IPS DF 19.7 (cell line): ENCODE measurements at places on chromosomes 16 and 17.

DNA sequence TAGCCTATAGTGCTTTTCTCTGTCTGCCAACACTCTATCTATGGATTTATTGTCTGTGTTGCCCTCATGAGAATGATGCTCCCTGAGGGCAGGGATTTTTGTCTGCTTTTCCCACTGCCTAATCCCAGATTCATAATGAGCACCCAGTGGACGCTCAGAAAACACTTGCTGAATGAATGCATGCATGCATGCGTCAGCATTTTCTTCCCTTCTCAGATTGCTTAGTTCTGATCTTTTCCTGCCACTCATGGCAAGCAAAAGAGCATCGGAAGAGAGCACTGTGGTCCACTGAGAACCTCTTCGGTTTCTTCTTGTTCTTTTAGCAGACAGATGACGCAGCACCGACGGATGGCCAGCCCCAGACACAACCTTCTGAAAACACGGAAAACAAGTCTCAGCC, 246.8 kb downstream of the RBFOX1 start:
- DNase-seq, result no peak

GRCh38 chr17:56038131-56038530, 115.1 kb upstream of the ANKFN1 start:
- no peak for DNase-seq

- peak; percentile 56 for DNase-seq
Measured at GRCh38 chr17:47276868-47277267, 23.2 kb downstream of the ITGB3 start.

DNA sequence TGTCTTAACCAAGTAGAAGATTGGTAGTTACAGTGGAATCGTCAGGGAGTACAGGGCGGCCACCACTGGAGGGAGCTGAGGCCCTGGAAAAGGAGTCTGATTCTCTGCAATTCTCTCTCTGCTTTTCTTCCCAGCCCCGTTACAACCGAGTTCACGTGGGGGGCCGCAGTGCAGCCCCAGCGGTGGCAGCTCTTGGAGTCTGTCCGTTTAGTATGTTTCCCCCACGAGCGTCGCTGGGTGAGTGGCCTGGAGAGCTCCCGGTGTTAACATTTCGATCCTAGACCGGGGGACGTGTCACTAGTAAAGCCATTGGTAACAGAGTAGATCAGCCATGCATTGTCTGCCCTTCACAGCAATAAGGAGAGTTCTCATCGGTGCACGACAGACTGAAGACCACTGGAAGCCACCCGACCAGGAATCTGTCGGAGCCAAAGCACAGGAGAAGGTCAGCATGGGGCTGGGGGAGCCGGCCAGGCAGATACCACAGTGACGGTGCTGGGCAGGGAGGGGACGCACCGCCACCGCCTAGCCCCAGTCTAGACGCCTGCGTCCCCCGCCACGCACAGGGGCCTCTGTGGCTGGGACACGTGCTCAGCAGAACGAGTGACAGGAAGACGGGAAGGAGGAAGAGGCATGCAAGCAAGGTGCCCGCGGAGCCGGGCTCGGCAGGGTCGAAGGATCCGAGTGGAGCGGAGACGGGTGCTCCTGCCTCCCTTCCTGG, 15.7 kb downstream of the SLC16A3 start:
- DNase-seq, result no peak

- no peak for DNase-seq
Measured at GRCh38 chr17:8632061-8632460, 1.5 kb upstream of the MYH10 start.

GRCh38 chr16:47990676-47991075, 165.1 kb downstream of the ABCC12 start:
- no peak for DNase-seq

DNA sequence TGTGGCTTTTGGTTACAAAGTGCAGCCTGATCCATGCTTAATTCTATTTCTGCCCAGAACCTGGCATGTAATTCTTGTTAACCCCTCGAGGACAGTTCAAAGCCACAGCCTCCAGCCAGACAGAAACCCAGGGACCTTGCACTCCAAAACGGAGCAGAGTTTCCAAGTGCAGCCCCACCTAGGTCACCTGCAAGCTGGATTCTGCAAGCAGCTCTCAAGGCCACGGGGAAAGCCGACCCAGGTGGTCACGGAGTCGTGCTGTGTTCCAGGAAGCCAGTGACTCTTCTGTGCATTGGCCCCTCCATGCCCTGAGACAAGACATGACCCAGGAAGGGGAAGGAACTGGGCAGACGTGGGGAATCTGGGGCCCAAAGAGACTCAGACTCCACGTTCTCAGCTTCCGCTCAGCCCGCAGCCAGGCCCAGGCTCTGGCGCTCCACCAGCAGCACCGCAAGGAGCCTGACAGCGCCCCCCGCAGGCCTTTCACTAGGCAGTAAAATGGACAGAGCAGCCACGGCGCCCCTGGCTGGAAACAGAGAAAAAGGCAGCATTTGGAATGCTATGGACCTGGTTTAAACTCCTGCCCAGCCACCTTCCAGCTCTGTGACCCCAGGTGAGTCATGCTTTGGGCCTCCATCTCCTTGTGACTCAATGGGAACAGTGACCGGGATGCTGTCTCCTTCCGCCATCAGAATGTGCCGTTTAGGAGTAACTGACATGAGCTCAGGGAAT, 27.3 kb upstream of the GSG1L start:
- peak; percentile 54 for DNase-seq

- DNase-seq, result no peak
Measured at GRCh38 chr17:74432766-74433391, 991 bp downstream of the GPRC5C start.

GRCh38 chr16:13919330-13919682, 648 bp upstream of the ERCC4 start:
- DNase-seq, result no peak

DNA sequence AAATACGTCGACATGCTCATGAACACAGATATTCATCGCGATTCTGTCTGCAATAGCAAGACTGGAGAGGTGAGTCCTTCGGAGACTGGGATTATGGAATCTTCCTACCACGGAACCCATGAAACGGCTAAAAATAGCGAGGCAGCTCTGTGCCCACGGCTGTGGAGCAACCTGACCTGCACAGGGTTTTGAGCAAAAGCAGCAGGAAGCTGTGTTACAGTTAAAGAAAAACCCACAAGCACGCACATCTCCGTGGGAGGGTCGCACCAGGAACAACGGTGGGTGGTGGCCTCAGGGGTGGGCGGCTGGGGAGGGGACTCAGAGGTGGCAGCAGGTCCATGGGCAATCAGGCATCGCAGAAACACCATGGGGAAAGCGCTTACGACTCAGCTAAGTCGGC, 24.8 kb downstream of the SLC38A10 start:
- DNase-seq, result no peak

GRCh38 chr17:68565661-68566441, 35.3 kb downstream of the FAM20A start:
- DNase-seq, result no peak

GRCh38 chr16:17101646-17102045, 369.1 kb downstream of the XYLT1 start:
- peak; percentile 84 for DNase-seq

- DNase-seq, result no peak
Measured at GRCh38 chr16:85380905-85381737, 232.0 kb upstream of the GSE1 start.

GRCh38 chr16:4260360-4260759, 12.5 kb downstream of the TFAP4 start:
- DNase-seq, result no peak

- no peak for DNase-seq
Measured at GRCh38 chr16:795580-796229, 4.8 kb downstream of the GNG13 start.

- DNase-seq, result no peak
Measured at GRCh38 chr16:13793841-13794409, 126.0 kb upstream of the ERCC4 start.

- no peak for DNase-seq
Measured at GRCh38 chr16:10840703-10841102, 22.1 kb upstream of the TVP23A start.

DNA sequence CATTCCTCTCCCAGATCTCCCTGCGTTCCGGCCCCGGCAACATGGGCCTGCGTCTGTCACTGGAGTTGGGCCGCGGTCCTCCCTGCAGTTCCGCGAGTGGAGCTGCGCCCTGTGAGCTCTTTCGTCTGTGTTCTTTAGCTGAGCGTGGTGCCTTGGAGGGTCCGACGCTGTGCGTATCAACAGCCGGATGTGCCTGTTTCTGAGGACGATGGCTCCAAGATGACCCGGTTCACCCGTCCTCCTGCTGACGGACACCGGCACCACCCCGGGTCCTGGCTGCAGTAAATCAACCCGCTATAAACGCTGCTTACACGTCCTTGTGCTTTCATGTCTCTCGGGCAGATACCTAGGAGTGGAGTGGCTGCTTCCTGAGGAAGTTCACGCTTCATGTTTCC, 44.8 kb upstream of the GNG13 start:
- no peak for DNase-seq

- no peak for DNase-seq
Measured at GRCh38 chr16:78638371-78638770, 538.9 kb downstream of the WWOX start.

DNA sequence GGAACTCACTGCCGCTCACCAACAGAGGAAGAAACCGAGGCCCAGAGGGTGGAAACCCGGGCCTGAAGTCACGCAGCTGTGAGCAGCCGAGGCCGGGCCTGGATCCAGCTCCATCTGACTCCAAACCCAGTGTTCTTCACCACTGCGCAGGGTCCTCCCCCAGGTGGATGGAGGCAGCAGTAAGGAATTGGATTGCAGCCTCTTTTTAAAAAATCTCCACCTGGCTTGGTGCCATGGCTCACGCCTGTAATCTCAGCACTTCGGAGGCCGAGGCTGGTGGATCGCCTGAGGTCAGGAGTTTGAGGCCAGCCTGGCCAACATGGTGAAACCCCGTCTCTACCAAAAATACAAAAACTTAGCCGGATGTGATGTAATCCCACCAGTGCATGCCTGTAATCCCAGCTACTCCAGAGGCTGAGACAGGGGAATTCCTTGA, 177.2 kb downstream of the FOXL1 start:
- no peak for DNase-seq

DNA sequence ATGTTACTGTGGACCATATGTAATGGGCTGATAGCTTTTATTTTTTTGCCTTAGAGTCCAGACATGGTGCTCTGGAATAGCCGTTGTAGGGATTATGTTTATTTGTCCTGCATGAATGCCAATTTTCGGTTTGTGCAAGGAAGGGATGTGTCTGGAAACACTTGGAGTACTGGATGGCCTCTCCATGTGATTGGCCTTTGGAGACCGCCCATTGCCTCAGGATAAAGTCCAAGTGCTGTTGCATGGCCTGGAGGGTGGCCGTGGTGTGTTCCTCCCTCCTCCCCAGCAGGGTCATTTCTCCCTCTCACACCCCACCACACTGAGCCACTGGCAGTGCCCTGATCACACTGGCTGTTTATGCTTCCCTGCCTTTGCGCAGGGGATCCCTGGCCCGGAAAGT, 93.9 kb downstream of the MSI2 start:
- no peak for DNase-seq

DNA sequence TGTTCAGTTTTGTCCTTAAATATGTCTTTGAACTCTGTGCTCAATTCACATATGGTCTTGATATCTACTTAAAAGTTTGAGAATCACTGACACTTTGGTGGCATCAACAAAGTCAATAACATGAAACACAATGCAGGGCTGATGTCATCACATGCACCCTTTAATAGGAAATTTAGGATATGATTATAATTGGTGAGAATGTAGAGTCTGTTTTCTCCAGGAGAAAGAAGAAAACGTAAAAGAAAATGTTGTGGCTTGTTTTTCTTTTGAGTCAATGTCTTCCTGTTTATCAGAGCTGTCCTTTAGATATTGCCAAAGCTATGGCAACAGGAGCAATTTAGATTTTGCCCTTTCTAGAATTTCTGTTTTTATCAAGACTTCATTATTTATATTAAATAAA, 396.9 kb downstream of the CDH13 start:
- no peak for DNase-seq

- DNase-seq, result no peak
Measured at GRCh38 chr17:71511266-71511995, 609.4 kb upstream of the SOX9 start.

- DNase-seq, result no peak
Measured at GRCh38 chr17:33847900-33848299, 407.2 kb upstream of the CCL2 start.

DNA sequence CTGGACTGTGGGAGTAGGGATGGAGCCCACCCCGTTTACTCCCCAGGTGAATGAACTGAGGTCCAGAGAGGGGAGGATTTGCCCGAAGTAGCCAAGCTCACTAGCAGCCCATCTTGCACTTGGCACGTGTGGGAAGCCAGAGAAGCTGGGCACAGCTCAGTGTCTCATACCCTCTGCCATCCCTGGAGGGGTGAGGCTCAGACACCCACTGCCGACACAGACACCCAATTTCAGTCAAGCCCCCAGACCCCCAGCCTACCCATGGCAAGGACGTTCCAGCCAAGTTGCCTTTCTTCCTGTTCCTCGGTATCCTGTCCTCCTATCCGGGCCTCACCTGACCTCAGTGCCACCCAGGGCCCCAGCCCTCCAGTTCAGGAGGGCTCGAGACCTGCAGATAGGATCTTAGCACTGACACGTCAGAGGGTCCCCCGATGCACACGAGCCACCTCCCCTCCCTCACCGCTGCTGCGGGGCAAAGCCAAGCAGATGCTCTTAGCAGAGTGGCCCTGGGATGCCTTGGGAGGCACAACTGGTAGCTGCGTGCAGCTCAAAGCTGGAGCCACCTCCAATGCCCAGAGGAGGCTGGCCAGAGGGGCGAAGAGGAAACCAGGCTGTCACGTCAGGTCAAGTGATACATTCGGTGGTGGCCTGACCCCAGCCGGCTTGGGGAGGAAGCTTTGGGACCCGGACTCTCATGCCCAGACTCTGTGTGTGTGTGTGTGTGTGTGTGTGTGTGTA, 90.4 kb upstream of the TNRC6C start:
- no peak for DNase-seq

GRCh38 chr16:14248791-14249190, 177.7 kb downstream of the MRTFB start:
- DNase-seq, result no peak

DNA sequence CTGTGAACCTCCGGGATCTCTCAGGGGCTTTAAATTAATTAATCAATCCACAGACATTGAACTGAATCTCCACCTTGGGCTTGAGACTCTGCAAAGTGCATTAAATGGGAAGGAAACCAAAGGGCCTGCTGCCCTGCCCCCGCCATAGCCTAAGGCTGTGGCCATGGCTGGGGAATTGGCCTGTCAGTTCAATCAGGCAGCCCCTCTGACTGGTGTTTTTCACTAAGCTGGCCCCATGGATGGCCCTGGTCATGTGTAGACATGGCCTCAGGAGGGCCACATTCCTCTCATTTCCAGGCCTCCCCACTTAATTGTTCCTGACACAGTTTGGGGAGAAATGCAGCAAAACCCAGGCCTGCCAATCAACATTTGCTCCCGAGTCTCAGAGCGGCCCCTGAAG, 499.8 kb downstream of the WWOX start:
- DNase-seq, result no peak
